Cerebellar nuclear complex (tissue), 1 donor: ENCODE measurements at places on chromosomes 12 and 14.

GRCh38 chr12:124792156-124792555, 71.5 kb downstream of the SCARB1 start:
- DNase-seq, result no peak

- DNase-seq, result no peak
Measured at GRCh38 chr14:47065326-47065725, 413.7 kb upstream of the RPL10L start.

- DNase-seq, result no peak
Measured at GRCh38 chr14:65302571-65303189, 109.8 kb upstream of the FUT8 start.

- DNase-seq, result no peak
Measured at GRCh38 chr14:42163136-42163535, 556.5 kb downstream of the LRFN5 start.

DNA sequence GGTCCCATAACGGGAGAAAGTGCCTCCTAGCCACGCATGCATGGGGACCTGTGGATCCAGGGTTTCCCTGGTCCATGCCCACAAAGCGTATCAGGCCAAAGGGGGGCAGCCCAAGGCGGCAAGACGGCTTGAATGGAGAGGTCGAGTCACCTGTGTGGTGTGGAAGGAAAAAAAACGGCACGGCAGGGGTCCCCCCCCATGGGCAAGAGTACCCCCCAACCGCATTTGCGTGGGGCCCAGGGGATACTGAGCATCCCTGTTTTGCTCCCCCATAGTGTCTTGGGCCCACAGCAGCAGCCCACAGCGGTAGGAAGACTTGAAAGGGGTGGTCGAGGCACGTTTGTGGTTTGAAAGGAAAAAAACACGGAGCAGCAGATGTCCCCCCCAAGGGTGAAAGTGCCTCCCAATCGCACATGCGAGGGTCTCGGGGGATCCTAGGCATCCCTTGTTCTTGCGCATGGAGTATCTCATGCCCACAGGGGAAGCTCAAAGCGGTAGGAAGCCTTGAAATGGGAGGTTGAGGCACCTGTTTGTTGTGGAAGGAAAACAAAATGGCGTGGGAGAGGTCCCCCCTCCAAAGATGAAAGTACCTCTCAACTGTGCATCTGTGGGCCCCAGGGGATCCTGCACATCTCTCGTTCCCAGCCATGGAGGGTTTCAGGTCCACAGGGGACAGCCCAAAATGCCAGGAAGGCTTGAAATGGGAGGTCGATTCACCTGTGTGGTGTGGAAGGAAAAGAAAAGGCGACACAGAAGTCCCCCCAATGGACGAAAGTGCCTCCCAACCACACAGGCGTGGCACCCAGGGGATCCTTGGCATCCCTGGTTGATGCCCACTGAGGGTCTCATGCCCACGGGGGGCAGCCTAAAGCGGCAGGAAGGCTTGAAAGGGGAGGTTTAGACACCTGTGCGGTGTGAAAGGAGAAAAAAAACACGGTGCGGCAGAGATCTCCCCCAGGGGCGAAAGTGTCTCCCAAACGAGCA, 577.5 kb downstream of the ALG10 start:
- DNase-seq, result no peak

DNA sequence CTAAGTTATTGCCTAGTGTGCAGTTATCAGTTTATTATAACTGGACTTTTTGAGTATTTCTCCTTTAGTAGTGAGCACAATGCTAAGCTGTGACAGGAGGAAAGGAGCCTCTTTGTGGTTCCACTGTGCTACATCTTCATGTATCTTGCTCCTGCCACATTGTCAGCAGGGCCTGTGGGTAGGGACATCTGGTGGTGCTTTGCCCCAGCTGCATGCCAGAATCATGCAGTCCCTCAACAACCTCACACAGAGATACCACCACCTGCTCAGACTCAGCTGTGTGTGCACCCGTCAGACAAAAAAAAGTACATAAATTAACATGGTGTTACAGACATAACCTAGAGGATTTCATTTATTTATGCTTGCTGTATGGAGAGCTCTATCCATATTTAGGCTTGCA, 51.1 kb downstream of the MIS18BP1 start:
- no peak for DNase-seq

DNA sequence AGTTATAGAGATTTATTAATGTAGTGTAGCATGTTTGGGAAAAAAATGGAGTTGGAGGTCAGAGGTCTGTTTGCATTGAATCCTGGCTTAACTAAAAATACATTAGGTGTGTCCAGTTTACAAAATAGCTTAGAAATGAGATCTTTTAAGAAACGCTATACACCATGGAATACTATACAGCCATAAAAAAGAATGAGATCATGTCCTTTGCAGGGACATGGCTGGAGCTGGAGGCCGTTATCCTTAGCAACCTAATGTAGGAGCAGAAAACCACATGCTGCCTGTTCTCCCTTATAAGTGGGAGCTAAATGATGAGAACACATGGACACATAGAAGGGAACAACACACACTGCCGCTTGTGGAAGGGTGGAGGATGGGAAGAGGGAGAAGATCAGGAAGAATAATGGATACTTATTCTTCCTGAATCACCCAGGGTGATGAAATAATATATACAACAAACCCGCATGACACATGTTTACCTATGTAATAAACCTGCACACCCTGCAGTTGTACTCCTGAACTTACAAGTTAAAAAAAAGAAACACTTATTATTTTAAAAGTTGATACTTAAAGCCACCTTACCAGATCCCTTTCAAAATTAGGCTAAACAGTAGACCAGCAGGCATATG, 14.0 kb upstream of the MYRFL start:
- no peak for DNase-seq
